Muscle of back (tissue), 13 donors: ENCODE measurements at places on chromosomes 3 and 15. TPM values are rescaled to one million over a fixed set of nuclear protein-coding genes. Genes with fewer than 3 reads are reported as not detected.

Gene MB21D2
- 14.9 TPM for polyA plus RNA-seq

Gene ISY1
- polyA plus RNA-seq: 38.9 TPM

Gene RUBCN
- 8.6 TPM for polyA plus RNA-seq

Gene GP9
- not detected for polyA plus RNA-seq

Gene ALAS1
- 28.6 TPM for polyA plus RNA-seq

Gene GPR62
- 0.29 TPM for polyA plus RNA-seq

Gene PROK2
- polyA plus RNA-seq: 0.27 TPM

Gene CDHR4
- 0.22 TPM for polyA plus RNA-seq

Gene COL6A5
- not detected for polyA plus RNA-seq
